ENCODE measurements at places on chromosomes 5 and 9. TPM values are rescaled to one million over a fixed set of nuclear protein-coding genes. Genes with fewer than 3 reads are reported as not detected.

- peak; percentile 6 for DNase-seq
- no peak overlapping the region for H3K27ac ChIP-seq
- no peaks in the 10 kb centered on the region for H3K27me3 ChIP-seq
- peaks cover 28% of the 10 kb centered on the region for H3K4me1 ChIP-seq
- H3K36me3 ChIP-seq, result no peaks in the 10 kb centered on the region
Measured at GRCh38 chr5:55254802-55255201, 21.4 kb upstream of the CCNO start.

DNA sequence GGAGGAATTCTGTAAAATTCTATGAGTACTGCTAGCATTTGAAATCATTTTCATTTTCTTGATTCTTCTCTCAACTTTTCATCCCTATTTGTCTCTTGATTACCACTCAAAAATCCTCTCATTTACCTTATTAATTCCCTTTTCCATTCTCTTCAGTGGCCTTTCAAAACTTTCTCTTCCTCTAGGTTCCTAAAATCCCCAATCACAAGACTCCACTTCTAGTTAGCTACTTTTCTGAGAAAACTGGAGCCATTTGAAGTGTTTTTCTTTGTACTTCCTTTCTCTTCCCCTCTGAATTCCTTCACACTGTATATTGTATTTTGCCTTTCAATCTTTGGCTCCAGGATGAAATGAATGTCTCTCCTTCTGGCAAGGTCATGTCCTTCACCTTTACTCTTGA, 61.3 kb upstream of the NR4A3 start:
- no peak overlapping the region for H3K27ac ChIP-seq
- H3K4me1 ChIP-seq, result no peaks in the 10 kb centered on the region
- H3K4me3 ChIP-seq, result no peak overlapping the region
- H3K27me3 ChIP-seq, result no peaks in the 10 kb centered on the region

DNA sequence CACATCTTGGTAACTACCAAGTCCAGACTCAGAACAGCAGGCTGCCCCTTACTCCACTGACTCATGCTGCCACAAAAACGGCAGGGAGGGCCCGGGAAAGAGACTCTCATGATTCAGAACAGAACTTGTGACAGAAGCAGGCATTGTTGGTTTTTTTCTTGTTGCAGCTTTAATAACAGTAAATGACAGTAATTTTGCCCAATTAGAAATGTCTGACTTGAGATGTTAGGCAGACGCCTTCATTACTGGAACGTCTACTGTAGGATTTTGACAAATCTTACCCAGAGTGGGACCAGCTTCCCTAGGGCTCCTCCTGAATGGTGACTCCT, 77.9 kb downstream of the SEMA5A start:
- no peak for DNase-seq
- no peaks in the 10 kb centered on the region for H3K4me1 ChIP-seq
- no peaks in the 10 kb centered on the region for H3K36me3 ChIP-seq

GRCh38 chr5:35804841-35805240, 51.9 kb upstream of the IL7R start:
- no peak overlapping the region for H3K4me3 ChIP-seq
- no peak overlapping the region for H3K27ac ChIP-seq
- H3K36me3 ChIP-seq, result no peaks in the 10 kb centered on the region
- no peaks in the 10 kb centered on the region for H3K27me3 ChIP-seq
- DNase-seq, result no peak

GRCh38 chr5:1311439-1312055, 16.7 kb upstream of the TERT start:
- H3K27me3 ChIP-seq, result no peaks in the 10 kb centered on the region
- H3K4me3 ChIP-seq, result no peak overlapping the region
- no peaks in the 10 kb centered on the region for H3K36me3 ChIP-seq
- DNase-seq, result no peak
- peaks cover 19% of the 10 kb centered on the region for H3K4me1 ChIP-seq

- no peaks in the 10 kb centered on the region for H3K36me3 ChIP-seq
- DNase-seq, result no peak
- no peak overlapping the region for H3K4me3 ChIP-seq
- H3K27me3 ChIP-seq, result no peaks in the 10 kb centered on the region
Measured at GRCh38 chr5:172002310-172002709, 4.1 kb downstream of the FBXW11 start.

DNA sequence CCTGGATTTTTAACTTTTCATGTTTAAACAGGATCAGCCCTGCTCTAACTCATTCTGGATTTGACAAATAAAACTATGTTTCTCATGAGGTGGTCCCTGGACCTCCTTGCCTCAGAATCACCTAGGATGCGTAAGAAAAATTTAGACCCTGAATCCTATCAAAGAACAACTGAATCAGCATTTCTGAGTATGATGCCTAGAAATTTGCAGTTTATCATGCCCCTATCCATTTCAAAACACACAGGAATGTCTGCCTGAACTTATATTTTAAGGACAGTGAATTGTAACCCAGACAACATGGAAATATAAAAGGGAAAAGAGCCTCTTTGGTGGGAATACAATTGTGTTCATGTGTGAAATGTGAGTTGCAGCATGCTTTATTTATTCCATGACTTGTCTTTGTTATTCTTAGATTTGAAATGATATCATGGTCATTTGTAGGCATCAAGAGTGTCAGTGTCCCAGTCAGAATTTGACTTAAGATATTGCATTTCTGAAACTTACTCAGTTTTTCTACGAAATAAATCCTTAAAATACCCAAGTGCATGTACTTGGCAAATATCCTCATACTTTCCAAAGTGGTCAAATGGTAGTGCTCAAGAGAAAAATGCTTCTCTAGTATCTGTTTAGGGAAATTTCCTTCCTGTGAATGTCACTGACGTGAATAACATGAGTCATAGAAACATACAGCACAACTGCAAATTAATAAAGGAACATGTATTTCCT, 144.3 kb downstream of the GIN1 start:
- no peaks in the 10 kb centered on the region for H3K4me1 ChIP-seq
- no peak overlapping the region for H3K4me3 ChIP-seq
- no peak overlapping the region for H3K27ac ChIP-seq
- H3K36me3 ChIP-seq, result no peaks in the 10 kb centered on the region
- H3K27me3 ChIP-seq, result no peaks in the 10 kb centered on the region

The OTULINL gene
- total RNA-seq, result 18.3 TPM

DNA sequence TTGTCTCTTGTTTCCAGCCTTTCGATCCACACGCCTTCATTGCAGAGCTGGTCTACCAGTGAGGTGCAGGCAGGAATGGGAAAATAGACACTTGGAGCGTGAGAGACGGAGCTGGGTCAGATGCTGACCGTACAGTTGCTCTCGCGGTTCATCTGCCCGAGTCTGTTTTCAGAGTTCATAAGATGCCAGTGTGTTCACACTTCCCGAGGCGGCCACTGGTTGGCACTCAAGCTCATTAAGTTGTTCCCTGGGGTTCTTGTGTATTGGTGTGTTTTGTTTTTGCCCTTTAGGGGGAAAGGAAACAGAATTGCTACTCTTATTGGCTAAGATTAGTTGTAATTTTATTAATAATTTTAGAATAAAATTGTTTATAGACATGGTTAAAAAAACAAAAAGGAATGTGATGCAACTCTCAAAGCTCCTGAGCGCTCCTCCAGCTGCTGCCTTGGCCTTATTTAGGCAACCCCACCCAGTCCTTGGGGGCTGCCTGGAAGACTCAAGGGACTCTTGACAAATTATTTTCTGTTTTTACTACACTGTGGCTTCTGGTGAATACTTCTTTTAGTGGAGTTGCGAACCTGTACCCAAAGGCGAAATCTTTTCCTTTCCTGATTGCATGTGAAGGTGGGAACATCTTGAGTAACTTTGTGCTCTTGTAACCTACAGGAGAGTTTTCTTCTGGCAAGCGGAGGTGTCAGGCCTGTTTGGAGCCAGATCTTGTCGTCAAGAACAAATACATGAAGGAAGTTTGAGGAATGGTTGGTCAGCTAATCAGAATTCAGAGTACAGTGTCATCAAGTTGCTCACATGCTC, 146.1 kb downstream of the MAST4 start:
- peaks cover 3% of the 10 kb centered on the region for H3K4me1 ChIP-seq
- no peak for DNase-seq
- H3K27me3 ChIP-seq, result no peaks in the 10 kb centered on the region
- H3K27ac ChIP-seq, result no peak overlapping the region
- no peaks in the 10 kb centered on the region for H3K36me3 ChIP-seq
- H3K4me3 ChIP-seq, result no peak overlapping the region

DNA sequence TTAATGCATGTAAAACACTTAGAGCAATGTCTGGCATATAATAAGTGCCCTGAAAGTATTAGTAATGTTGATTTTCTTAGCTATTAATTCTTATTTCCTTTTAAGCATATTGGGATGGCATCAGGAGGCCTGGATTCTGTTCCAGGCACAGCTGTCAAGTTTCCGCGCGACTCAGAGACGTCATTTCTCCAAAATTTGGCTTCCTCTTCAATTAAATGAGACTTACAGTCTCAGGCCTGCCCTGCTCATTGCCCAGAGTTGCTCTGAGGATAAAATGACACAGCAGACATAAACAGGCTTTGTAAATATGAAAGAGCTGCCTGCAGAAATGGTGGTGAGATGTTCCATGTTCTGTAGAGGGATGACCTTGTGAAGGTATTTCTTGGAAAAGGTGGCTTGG, 159.8 kb upstream of the GLRA1 start:
- H3K4me1 ChIP-seq, result no peaks in the 10 kb centered on the region
- H3K36me3 ChIP-seq, result no peaks in the 10 kb centered on the region
- DNase-seq, result no peak
- no peak overlapping the region for H3K4me3 ChIP-seq

GRCh38 chr5:63439537-63439936, 522.7 kb downstream of the HTR1A start:
- no peaks in the 10 kb centered on the region for H3K4me1 ChIP-seq
- peak; percentile 30 for DNase-seq
- H3K27ac ChIP-seq, result no peak overlapping the region
- H3K4me3 ChIP-seq, result no peak overlapping the region
- H3K36me3 ChIP-seq, result no peaks in the 10 kb centered on the region

DNA sequence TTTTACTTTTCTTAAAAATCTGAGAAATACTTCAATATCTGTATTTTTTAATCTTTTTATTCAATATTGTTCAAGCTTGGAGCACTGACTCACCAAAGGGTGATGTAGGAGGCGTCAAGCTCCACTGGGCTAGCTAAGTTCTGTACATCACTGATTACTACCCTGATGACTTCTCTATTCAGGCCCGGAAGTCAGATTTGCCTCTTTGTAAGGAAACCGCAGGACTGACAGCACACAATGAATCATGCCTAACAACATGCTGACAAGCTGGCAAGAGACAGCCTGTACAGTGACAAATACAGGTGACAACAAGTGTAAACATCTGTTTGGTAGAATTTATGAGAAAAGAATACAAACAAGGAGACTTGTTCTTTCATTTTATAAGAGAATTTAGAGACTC, 627.9 kb upstream of the RORB start:
- DNase-seq, result no peak
- H3K4me1 ChIP-seq, result no peaks in the 10 kb centered on the region
- no peaks in the 10 kb centered on the region for H3K36me3 ChIP-seq
- no peak overlapping the region for H3K27ac ChIP-seq
- no peak overlapping the region for H3K4me3 ChIP-seq

DNA sequence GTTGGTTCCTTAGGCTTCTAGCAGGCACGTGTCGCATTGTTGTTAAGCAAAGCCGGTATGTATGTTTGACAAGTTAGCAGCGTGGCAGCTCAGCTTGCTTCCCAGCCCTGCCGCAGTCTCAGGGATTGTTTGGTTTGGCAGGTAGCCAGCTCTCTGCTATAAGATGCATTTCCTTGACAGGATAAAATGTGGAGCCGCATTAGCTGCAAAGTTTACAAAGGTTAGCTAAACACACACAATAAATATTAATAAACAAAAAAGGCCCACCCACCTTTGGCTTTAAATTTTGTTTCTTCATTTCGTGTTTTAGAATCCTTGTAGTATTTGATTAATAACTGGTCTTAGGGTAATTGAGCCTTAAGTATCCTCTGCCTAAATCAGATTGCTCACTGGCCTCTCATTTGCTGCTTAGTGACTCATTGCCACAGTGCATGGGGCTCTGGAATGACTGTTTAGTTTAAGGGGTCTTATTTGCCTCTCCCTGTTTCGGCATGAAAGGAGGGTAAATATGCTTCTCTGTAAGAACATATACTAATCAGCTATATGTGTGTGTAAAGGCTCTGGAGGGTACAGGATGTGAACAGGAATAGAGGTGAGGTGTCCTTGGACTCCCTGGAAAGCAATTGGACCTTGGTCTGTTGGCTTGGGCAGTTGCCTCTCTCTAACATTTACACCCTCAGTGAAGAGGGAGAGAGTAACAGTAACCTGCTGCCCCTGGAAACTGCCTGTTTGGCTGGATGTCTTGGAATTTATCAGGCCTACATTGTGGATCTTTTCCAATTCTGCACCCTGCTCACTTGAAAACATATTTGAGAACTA, 122.0 kb downstream of the GDNF start:
- no peak overlapping the region for H3K27ac ChIP-seq
- H3K36me3 ChIP-seq, result no peaks in the 10 kb centered on the region
- DNase-seq, result peak; percentile 3
- no peaks in the 10 kb centered on the region for H3K4me1 ChIP-seq
- H3K27me3 ChIP-seq, result no peaks in the 10 kb centered on the region

DNA sequence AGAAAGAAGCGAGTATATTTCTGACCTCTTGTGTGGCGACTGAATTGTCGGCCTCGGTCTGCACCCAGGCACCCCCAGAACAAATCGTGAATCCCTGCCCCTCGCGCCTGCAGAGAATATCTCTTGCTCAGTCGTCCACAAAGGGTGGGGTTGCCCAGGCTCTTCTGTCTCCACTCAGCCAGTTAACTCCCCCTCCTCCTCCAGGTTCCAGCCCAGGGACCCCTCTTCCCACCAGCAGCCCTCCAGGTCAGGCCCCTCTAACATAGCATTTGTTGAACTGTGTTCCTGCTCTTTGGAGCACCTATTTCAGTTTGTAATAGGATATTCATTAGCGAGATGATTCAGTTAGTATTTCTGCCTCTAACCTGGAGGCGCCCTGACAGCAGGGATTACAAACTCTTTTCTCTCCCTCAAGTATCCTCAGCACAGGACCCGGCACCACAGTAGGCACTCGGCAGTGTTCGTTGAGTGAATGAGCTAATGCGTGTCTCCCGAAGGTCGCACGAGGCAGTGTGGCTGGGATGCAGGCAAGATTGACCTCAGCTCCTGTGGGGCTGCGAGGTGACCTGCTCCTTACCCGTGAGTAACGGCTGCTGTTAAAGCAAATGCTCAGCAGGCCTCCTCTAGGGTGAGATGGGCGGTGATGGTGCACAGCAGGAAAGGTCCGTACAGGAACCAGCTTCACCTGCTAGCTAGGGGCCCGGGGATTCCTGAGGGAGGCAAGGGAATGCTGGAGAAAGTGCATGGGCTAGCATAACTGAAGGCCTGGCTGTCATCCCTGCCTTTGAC, 25.8 kb downstream of the ZBTB34 start:
- DNase-seq, result no peak
- no peak overlapping the region for H3K4me3 ChIP-seq
- H3K4me1 ChIP-seq, result peaks cover 21% of the 10 kb centered on the region
- H3K27me3 ChIP-seq, result no peaks in the 10 kb centered on the region
- no peaks in the 10 kb centered on the region for H3K36me3 ChIP-seq
- H3K27ac ChIP-seq, result peak overlapping the region; percentile 89

Data from Caco-2 (cell line).